ENCODE measurements at places on chromosomes 1 and 21.

DNA sequence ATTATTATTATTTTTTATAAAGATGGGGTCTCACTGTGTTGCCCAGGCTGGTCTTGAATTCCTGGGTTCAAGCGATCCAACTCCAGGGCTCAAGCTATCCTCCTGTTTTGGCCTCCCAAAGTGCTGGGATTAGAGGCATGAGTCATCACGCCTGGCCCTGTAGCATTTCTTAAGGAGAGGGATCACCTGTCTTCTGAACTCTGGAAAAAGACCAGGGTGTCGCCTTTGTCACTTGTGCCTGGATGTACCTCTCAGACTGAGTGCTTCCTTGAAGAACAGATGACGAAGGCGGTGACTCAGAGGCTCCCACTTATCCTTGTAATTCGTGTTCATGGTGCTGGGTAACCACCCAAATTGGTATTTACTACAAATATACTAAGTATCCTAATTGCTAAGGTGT, 2.4 kb upstream of the CGN start:
- DNase-seq: no peak

DNA sequence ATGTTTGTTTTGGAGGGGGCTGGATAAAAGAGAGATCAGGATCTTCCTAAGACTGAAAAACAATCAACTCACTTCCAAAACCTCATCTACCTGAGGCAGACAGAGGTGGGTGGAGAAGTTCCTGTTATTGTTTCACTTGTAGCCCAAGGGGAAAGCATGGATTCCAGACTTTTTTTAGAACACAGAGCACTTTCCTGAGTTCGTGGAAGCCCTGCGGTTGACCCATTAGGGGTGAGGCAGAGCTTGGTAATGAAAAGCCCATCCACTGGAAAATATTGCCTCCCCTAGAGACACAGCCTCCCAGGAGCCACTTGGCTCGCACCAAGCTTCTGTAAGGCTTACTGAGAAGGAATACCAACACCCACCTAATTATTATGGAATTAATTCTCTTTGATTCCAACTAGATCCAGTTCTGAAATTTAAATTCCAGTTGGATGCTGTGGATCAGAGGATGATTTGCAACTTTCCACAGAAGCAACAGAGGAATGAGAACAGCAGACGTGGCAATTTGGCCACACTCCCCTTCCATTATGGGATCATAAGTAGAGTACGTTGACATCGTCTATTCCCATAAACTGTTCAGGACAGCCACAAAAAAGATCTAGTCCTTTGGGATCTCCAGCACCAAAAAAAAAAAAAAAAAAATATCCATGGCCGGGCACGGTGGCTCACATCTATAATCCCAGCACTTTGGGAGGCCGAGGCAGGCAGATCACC, 4.1 kb upstream of the PEF1 start:
- no peak for DNase-seq

DNA sequence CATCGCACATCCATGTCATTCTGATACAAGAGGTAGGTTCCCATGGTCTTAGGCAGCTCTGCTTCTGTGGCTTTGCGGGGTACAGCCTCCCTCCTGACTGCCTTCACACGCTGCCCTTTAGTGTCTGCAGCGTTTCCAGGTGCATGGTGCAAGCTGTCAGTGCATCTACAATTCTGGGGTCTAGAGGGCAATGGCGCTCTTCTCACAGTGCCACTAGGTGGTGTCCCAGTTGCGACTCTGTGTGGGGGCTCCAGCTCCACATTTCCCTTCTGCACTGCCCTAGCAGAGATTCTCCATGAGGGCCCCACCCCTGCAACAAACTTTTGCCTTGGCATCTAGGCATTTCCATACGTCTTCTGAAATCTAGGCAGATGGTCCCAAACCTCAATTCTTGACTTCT, 138.2 kb upstream of the BRINP3 start:
- DNase-seq: no peak

- DNase-seq: no peak
Observed at GRCh38 chr1:204077979-204078696, 5.2 kb downstream of the SOX13 start.

DNA sequence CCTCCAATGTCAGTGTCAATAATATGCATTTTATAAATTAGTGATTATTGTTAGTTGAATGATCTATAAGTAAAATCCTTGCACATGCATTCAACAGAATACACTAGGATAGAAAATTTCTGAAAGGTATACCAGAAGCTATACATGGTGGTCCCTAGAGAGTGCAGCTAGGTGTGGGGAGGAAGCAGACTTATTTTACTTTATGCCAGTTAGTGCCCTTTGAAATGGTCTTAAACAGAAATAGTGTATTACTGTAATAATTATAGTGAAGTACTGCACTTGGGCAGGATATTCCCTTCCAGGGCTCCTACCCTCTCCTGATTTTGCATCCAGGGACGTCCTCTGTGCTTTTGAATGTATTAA, 23.2 kb upstream of the WDR26 start:
- DNase-seq: no peak

GRCh38 chr1:187042538-187042937, 213.8 kb downstream of the PLA2G4A start:
- no peak for DNase-seq

DNA sequence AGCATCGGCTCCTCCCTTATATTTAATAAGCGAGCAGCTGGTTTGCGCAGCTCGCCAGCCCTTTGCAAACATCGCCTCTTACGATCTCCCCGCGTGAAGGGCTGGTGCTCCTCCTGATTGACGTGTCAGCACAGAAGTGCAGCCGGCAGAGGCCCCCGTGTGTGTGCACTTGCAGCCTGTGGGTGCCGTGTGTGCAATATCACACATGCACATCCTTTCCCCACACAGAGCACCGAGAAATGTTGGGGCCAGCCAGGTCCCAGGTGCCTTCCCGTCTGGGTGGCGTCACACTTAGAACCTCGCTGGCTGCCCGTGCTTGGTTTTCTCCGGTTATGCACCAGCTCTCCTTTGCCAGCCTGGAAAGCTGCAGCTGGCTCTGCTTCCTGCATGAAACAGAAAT, 126.6 kb upstream of the AJAP1 start:
- no peak for DNase-seq

GRCh38 chr1:50841791-50842387, 118.2 kb downstream of the FAF1 start:
- DNase-seq: no peak

- no peak for DNase-seq
Observed at GRCh38 chr1:197304638-197305200, 36.7 kb downstream of the CRB1 start.

DNA sequence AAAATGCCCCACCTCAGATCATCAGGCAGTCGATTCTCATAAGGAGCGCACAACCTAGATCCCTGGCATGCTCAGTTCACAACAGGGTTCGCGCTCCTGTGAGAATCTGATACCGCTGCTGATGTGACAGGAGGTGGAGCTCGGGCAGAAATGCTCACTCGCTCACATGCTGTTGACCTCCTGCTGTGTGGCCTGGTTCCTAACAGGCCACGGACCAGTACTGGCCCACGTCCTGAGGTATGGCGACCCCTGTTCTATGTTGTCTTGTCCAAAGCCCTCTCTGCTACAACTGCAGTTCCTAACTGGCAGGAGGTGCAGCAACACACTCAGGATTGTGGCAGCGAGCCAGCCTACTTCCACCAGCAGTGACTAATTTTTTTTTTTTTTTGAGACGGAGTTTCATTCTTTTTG, 70.6 kb downstream of the CLSTN1 start:
- DNase-seq: no peak

- no peak for DNase-seq
Observed at GRCh38 chr1:14610761-14611160, 12.3 kb downstream of the KAZN start.

Measured in stimulated activated CD8-positive, alpha-beta memory T cell treated with anti-CD3 and anti-CD28 coated beads, Interleukin-4, amount 100 ng/mL, for 4 hours (primary cell).